ENCODE measurements at places on chromosomes 3 and 15.

- DNase-seq, result no peak
Observed at GRCh38 chr3:135989242-135989641, 23.7 kb downstream of the PPP2R3A start.

- DNase-seq, result no peak
Observed at GRCh38 chr3:53613125-53613524, 118.7 kb downstream of the CACNA1D start.

DNA sequence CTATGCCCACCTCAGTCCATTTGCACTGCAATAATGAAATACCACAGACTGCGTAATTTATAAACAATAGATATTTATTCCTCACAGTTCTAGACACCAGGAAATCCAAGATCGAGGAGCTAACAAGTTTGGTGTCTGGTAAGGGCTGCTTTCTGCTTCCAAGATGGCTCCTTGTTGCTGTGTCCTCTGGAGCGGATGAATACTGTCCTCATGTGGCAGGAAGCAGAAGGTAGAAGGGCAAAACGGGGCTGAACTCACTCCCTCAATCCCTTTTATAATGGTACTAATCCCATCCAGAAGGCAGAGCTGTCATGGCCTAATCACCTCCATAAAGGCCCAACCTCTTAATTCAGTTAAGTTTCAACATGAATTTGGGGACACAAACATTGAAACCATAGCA is 75.3 kb downstream of the P2RY1 start:
- DNase-seq, result no peak

DNA sequence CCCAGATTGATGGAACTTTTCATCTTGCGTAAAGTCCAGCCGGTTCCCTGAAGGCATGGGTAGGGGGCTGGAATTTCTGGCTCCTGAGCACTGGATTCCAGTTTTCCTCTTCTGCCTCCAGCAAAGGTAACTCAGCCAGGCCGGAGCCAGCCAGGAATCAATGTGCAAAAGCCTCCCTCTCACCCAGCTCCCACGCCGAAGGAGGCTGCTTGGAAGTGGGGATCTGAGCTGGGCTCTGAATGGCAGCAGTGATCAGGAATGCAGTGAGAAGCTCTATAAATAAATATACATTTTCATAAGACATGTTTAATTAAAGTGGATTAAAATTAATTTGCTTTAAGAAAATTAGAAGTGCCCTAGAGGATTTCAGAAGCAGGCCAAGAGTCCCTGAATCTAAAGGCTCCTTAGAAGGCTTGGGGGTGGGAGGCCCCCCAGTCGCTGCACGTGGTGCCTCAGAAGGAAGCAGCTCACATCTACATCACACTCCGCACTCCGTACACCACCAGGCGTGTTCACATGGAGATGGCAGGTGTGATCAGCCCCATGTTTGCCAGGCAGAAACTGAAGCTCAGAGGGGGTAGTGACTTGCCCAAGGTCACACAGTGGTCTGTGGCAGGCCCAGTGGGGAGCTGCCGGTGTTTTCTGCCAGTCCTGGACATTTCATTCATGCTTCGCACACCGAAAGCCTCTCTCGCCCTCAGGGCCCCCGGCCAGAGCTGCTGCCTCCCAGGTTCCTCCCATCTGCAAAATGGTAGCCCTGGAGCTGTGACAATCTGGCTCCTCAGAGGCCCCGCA is 148.6 kb upstream of the LINGO1 start:
- DNase-seq, result no peak

GRCh38 chr15:49673861-49674260 is 53.0 kb downstream of the DTWD1 start:
- DNase-seq, result no peak

DNA sequence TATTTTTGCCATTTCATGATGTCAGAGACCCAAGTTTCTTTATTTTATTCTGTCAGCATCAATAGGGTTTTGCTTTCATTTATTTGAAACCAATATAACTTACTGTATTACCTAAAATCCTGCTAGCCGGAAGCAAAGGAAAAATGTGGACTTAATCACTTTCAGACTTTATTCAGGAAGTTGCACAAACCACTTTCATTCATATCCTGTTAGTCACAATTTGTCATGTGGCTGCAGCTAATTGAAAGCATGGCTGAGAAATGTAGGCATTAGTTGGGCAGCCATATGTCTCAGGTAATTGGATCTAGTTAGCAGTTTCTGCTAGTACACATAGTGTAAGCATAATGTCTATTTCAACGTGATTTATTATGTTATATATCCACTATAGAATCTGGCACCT is 462.3 kb upstream of the SGO1 start:
- no peak for DNase-seq

DNA sequence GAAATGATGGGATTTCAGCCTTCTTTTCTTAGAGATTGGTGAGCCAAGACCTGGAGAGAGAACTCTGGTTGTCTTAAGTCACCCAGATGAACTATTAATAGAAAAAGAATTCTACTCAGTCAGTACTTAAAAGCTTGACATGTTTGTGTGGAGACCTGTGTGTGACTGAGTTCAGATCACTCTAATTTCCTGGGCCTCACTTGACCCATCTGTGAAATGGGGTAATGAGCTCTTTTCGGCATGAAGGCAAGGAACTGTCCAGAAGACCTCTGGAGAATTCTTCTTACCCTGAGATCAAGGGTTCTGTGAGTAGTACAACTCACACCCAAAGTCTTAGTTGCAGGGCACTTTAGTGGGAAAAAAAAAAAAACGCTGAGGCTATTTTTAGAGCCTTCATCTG is 92.9 kb downstream of the LPP start:
- no peak for DNase-seq

GRCh38 chr3:125108833-125109535 is 53.2 kb upstream of the HEG1 start:
- DNase-seq, result no peak

DNA sequence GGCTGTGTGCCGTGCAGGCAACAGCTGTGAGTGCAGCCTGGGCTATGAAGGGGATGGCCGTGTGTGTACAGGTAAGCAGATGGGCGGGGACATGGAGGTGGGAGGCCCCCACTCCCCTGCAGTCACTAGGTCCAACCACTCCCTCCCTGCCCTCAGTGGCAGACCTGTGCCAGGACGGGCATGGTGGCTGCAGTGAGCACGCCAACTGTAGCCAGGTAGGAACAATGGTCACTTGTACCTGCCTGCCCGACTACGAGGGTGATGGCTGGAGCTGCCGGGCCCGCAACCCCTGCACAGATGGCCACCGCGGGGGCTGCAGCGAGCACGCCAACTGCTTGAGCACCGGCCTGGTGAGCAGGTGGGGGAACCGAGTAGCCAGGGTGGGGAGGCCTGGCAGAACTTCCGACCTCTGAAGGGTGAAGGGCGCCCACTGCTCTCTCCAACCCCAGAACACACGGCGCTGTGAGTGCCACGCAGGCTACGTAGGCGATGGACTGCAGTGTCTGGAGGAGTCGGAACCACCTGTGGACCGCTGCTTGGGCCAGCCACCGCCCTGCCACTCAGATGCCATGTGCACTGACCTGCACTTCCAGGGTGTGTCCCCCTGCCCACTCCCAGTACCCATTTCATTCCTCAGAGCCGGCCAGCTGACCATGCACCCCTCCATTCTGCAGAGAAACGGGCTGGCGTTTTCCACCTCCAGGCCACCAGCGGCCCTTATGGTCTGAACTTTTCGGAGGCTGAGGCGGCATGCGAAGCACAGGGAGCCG is 11.6 kb downstream of the NT5DC2 start:
- DNase-seq, result no peak

DNA sequence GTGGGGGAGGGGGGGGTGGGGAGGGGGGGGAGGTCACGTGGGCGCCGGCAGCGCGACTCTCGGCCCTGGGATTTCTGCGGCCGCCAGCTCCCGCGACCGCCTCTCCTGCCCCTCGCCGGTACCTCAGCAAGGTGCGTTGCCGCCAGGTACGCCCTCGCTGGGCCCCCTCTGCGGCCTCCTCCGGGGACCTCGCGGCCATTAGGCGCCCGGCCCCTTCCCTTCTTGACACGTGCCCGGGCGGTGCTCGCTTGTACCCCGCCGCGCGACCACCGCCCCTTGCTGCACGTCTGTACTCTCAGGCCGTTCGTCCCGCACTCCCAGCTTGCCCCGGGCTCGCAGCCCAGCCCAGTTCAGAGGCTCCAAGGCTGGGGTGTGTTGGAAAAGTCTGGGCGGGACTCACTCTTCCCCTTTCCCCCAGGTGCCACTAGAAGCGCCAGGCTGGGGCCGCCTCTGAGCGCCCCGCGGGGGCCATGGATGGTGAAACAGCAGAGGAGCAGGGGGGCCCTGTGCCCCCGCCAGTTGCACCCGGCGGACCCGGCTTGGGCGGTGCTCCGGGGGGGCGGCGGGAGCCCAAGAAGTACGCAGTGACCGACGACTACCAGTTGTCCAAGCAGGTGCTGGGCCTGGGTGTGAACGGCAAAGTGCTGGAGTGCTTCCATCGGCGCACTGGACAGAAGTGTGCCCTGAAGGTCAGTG is at the start of gene MAPKAPK3:
Gene MAPKAPK3 (plus strand): TSS at position 56 of the 696 bp plus-strand sequence. CDS start 415 bp downstream, at position 471.
- no peak for DNase-seq

GRCh38 chr3:75395580-75396315 is 268.4 kb upstream of the FRG2C start:
- no peak for DNase-seq

- no peak for DNase-seq
Observed at GRCh38 chr3:1609416-1609815, 489.2 kb upstream of the CNTN4 start.

GRCh38 chr15:84749111-84749991 is 959 bp downstream of the ZNF592 start:
- peak; percentile 13 for DNase-seq

GRCh38 chr3:172194702-172195406 is 155.5 kb downstream of the FNDC3B start:
- DNase-seq, result no peak

DNA sequence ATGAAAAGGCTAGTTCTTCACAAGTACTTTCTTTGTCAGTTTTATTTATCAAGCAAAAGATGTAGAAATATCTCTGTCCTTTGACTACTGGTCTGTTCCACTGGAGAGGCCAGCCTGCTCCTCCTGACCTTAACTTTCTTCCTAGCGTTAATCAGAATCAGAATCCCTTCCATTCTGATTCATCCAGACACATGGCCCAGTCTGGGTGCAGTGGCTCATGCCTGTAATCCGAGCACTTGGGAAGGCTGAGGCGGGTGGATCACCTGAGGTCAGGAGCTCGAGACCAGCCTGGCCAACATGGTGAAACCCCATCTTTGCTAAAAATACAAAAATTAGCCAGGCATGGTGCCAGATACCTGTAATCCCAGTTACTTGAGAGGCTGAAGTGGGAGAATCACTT is 32.0 kb upstream of the MANF start:
- no peak for DNase-seq

GRCh38 chr3:188220988-188221818 is 67.2 kb downstream of the LPP start:
- DNase-seq, result no peak

GRCh38 chr3:22779737-22780136 is 423.4 kb upstream of the UBE2E2 start:
- DNase-seq, result no peak

GRCh38 chr3:138774529-138775253 is 60.0 kb downstream of the PIK3CB start:
- DNase-seq, result no peak

Measured in activated CD8-positive, alpha-beta memory T cell treated with anti-CD3 and anti-CD28 coated beads for 1 hour (primary cell).